ENCODE measurements at places on chromosomes 1 and 21.

- no peak for DNase-seq
These were observed 36.4 kb downstream of the OLFML2B start for GRCh38 chr1:161987303-161987702.

DNA sequence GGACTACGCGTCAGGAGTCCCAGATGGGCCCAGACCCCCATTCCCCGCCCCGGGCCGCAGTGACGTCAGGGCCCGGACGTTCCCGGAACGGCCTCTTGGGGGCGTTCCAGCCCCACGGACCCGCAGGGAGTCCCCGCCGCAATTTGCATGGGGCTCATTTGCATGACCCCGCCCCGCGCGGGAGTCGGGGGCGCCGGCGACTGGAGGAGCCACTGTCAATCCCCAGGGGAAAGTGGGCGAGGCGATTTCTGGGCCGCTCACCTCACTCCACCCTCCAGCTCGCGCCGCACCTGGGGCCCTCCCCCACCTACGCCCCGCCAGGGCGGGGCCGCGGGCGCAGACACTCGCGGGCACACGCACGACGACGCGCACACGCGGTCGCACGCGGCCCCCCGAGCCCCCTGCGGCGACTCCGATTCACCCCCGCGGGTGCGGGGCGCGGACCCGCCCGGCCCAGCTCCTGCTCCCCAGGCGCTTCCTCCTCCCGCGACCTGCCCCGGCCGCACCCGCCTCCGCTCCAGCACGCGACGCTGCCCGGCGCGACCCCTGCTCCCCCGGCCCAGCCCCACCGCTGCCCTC, 13.2 kb downstream of the AGRN start:
- DNase-seq = peak; percentile 62

GRCh38 chr1:93015590-93015989, 54.3 kb upstream of the DIPK1A start:
- no peak for DNase-seq

DNA sequence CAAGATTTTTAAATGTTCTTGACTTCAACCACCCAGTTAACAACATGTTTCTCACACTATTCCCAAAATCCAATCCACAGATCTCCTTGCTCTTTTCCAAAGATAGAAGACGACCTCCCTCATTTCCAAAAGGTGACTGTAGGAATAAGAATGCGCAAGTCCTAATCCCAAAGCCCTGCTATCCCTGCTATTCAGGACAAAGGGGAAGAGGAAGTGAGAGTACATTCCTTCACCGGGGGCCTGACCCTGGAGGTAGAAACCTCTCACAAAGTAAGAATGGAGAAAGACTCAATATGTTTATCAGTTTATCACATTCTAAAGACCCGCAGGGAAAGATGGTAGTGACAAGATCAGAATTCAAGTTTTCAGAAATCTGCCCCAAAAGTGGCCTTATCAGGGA, 55.7 kb downstream of the PLEKHA6 start:
- no peak for DNase-seq

DNA sequence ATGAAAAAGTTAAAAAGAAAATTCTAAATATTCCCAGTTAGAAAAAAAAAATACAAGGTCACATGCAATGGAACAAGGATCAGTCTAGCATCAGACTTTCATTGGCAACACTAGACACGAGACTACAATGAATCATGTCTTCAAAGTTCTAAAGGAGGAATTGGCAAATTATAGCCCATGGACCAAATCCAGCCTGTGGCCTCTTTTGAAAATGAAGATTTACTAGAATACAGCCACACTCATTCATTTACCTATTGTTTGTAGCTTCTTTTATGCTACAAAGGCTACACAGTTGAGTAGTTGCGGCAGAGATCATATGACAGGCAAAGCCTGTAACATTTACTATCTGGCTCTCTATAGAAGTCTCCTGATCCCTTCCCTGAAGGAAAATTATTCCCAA, 71.4 kb downstream of the MRPL39 start:
- DNase-seq = no peak

DNA sequence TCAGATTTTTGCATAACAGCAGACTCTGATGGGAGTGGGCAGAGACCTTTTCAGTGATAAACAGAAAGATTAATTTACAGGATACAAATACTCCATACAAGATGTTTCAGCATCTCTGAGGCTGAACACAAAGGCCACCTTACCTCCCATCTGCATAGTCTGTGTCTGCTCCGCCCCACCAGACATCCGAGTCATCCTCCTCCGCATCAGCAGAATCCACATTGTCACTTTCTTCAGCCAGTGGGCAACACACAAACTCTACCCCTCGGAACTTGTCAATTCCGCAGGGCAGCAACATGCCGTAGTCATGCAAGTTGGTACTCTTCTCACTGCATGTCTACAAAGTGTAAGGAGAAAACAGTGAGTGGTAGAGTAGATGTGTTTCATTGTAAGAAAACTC, 119.7 kb downstream of the APP start:
- no peak for DNase-seq

DNA sequence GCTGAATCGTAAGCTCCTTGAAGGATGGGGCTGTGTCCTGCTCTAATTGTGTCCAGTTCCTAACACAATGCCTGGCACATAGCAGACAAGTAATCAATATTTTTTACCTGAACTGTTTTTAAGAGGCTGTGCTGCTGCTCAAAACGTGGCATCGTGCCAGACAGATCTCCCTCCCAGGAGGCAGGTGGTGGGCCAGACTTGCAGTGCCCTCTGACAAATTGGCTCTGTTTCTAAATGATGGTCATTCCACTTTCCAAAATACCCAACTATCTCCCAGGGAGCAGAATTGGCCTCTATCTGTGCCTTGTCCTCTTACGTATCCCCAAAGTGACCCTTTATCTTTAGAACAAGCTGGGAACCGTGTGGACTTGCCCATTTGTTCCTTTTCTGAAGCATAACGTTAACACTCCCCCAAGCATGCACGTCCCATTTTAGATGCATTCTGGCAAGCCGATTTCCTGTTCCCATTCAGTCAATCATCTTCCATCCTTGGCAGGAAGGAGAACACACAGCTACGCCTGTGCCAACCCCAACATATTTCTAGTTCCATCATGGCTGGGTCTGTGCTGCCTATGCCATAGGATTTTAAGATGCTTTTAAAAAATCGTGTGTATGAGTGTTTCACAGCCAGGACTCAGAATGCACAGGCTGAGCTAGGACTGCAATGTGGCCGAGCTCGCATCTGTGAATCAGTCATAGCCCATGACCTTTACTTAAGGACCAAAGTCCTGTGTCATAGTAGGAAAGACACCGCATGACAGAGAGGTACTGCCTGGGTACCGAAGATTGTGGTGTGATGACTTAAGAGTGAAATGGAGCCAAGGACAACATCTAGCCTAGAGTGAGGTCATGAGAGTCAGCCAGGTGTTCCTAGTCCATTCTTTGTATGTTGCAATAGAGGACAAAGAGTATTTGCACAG, 408.6 kb downstream of the PRDM2 start:
- DNase-seq = no peak

- DNase-seq = no peak
These were observed 109.2 kb downstream of the CSMD2 start for GRCh38 chr1:34055818-34056217.

- DNase-seq = no peak
These were observed 25.2 kb downstream of the GFI1 start for GRCh38 chr1:92461364-92462097.

DNA sequence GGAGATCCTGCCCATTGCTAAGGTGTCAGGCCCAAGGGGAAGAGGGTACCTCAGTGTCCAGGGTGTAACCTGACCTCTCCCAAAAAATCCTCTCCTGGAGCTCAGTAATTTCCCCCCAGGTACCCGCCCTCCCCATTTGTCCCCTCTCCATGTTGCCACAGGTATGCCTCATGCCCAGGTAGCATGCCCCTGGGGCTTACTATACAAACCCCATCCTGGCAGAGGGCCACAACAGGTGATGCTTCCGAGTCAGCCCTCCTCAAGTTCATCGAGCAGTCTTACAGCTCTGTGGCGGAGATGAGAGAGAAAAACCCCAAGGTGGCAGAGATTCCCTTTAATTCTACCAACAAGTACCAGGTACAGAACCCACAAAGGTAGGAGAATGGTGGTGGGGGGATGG, 15.7 kb downstream of the ATP1A4 start:
- no peak for DNase-seq

- no peak for DNase-seq
These were observed 40.5 kb downstream of the COL6A1 start for GRCh38 chr21:46021978-46022544.

DNA sequence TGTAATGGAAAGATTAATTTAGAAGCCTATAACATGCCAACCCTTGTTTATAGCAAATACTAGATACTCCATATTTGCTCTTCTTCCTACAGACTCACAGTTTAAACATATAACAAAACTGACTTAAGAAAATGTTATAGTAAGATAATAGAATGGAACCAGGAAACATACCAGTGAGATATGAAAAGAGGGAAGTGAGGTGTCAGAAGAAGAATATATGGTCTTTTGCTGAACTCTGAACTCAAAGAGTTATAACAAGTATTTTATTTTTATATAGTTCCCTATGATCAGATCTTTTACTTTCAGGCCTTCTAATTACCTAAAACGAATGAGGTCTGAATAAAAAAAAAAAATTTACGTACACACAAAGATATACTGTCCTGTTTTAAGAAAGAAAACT, 20.9 kb downstream of the TMED5 start:
- DNase-seq = no peak

- no peak for DNase-seq
These were observed 38.1 kb downstream of the AZIN2 start for GRCh38 chr1:33119050-33119449.

DNA sequence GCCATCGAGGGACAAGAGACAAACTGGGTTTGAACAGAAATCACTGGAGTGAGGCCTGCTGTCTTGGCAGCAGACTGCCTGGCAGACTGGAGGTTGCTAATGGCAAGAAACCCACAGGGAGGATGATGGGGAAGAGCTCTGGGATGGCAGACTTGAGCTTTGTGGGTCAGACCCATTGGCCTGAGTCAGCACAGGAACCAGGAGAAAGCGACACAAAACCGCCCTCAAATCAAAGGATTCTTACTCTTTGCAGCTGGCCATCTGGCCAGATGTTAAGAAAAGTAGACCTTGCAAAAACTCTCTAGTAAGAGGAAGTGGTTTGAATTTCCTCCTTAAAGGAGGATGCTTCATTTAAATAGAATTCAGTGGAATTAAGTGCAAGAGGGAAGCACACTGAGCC, 195.2 kb upstream of the JUN start:
- DNase-seq = no peak

GRCh38 chr21:25734654-25734903, 125 bp downstream of the ATP5PF start:
- DNase-seq = no peak

- DNase-seq = no peak
These were observed 1814.0 kb downstream of the PLA2G4A start for GRCh38 chr1:188642704-188643103.

GRCh38 chr1:225453797-225454648, 26.2 kb upstream of the LBR start:
- no peak for DNase-seq

GRCh38 chr1:178510155-178510554, 2.8 kb upstream of the TEX35 start:
- no peak for DNase-seq

- no peak for DNase-seq
These were observed at the start of gene FAAP20 for GRCh38 chr1:2194319-2194897. FAAP20 (minus strand) TSS chr1:2194772; CDS start chr1:2194749, 23 bp downstream.

- no peak for DNase-seq
These were observed 3.5 kb downstream of the FCRL3 start for GRCh38 chr1:157696966-157697628.

GRCh38 chr1:53162621-53163020, 20.2 kb upstream of the SLC1A7 start:
- no peak for DNase-seq

DNA sequence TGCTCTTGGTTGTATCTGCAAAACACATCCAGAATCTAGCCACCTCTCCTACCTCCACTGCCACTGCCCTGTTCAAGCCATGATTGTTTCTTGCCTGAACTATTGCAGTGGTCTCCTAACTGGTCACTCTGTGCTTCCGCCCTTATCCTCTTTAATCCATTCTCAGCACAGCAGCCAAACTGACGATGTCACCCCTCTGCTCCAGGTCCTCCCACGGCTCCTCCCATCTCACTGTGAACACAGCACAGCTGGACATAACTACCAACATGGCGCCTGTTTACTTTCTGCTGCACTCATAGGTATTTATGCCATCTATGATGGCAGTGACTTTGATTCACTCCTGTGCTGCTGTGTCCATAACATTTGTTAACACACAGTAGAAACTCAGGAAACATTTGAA, 406.7 kb downstream of the DISC1 start:
- DNase-seq = no peak

DNA sequence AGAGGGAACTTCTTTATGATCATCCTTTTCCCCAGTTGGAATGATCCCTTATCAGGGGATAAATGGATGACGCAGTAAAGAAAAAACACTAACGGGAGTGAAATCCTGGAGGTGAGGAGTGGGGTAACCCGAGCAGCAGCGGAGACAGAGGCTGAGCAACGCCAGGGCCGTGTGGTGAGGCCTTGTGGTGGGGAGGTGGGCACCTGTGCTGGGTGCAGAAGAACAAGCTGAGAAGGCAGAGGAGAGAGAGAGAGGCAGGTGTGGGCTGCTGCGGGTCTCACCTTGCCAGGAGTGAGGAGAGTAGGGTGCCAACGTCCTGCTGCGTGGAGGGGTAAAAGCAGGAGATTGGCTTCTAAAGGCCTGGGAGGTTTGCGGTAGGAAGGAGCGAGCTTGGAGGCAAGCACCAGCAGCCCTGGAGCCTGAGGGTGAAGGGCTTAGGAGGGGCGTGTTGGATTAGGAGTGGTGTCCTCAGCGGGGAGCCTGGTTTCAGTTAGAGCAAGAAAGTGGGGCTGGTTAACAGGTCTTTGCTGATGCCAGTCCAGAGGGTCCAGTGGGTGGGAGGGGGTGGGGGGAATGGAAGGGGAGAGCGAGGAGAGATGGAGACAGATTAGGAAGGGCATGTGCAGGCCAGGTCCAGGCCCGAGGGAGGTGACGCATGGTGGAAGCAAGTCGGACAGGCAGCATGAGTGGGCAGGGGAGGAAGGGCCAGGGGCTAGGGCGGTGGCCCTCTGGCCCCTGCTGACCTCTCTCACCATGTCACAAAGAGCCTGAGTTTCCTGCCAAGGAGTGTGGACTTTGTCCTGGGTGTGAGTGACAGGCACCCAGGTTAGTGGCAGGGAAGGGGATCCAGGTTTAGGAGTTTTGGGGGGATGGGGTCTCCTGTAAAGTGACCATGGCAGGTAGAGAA, 36.7 kb upstream of the LHX4 start:
- no peak for DNase-seq

DNA sequence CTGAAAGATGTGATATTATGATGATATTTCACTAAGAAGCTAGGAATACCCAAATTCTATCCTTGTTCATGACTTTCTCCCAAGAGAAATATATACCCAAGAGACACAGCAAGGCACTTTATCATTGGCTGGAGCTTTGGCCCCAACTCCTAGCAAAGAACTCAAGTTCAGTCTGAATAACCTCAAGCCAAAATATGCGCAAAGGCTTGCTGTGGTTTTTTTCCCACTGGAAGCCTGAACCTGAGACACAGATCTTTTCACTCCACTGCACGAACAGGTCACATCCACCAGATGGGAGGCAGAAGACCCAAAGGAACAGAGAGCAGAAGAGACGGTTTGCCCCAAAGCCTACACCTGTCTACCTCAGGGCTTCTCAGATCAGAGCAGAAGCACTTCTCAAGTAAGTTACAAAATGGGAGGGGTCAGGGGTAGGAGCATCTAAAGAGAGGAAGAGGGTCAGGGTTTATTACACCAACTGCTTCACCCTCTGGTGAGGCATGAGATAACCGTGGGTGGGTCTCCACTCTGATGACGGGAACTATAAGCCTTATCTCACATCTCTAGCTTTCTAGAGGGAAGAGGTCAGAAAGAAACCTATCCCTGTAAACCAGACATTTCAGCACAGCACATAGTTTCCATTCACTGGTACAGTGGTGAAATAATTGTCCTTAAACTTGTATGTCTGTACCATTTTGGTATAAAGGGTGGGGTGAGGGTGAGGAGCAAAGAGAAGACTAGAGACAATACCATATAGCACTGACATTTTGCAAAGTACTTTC, 17.1 kb upstream of the CDC42BPA start:
- no peak for DNase-seq

All from activated effector memory CD4-positive, alpha-beta T cell treated with Interleukin-2 at 50 U/mL for 16 hours (primary cell).